ENCODE measurements at places on chromosomes 11 and 22.

GRCh38 chr11:58919561-58919960 is 19.7 kb upstream of the GLYATL1 start:
- no peak for DNase-seq

DNA sequence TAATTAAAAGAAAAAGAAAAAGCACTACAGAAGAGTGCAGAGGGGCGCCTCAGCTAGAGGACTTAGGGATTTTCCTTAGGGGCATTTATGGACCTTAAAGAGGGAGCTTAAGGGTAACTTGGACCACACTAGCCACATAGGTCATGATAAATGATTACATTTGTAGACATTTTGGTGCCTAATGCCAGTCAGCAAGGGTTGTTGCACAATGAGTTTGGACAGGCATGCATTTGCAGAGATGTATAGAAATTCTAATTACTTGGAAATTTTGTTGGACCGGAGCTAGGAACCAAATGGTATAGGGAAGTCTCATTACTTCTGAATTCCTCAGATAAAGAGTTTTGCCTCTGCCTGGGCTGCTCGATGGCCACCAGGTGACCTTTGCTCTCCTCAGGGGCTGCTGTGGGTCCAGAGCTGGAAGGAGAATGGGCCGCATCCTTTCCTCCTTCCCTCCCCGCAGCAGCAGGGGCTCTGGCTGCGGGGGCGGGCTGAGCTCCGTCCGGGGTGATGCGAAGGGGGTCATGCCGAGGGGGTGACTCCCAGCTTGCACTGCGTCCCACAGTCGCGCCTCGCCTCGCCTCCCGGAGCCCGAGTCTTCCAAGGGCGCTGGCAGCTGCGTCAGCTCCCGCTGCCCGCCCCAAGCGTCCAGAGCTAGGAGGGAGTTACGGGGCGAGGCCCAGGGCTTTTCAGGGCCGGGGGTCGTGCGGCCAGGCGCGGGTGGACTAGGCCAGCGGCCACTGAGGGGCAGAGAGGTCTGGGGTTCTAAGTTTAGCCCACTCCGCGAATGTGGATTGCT is 20.3 kb upstream of the MALAT1 start:
- no peak for DNase-seq

GRCh38 chr11:120710354-120711131 is 199.0 kb downstream of the GRIK4 start:
- no peak for DNase-seq

DNA sequence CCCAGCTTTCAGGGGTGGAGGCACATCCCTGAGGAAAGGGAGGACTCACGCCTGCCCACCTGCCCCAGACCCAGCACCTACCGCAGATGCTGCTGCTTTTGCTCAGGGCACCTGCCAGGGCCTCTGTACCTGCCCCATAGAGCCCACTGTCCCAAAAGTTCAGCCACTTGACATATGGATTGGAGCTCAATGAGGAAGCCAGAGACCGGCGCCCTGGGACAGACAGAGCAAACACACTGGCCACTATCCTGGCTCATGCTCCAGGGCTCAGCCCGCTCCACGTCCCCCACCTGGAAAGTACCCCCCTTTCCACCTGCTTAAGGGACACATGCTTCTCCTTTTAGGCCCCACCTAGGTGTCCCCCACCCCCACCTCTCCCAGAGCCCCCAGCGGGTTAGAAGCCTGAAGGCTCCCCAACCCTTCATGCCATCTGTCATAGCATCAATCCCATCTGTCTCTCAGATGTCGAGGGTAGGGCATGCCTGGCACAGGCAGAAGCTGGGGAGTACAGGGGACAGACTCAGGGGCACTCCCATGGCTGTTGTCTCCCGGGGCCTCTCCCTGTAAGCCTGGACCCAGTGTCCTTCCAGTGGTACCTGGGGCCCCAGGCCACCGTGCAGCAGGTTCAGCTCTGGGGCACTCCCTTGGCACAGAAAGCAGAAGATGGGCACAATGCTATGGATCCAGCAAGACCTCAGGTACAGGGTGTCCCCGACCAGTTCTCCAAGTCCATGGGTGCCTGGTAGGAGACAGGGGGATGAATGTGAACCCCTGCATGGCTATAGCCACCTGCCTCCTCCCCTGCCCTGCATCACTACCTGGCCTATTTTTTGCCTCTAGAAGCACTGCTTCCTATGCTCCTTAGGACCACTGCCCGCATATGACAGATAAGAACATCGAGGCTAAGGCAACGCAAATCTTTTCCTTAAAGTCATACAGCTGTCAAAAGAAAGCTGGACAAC is 2.2 kb upstream of the P2RX6 start:
- no peak for DNase-seq

DNA sequence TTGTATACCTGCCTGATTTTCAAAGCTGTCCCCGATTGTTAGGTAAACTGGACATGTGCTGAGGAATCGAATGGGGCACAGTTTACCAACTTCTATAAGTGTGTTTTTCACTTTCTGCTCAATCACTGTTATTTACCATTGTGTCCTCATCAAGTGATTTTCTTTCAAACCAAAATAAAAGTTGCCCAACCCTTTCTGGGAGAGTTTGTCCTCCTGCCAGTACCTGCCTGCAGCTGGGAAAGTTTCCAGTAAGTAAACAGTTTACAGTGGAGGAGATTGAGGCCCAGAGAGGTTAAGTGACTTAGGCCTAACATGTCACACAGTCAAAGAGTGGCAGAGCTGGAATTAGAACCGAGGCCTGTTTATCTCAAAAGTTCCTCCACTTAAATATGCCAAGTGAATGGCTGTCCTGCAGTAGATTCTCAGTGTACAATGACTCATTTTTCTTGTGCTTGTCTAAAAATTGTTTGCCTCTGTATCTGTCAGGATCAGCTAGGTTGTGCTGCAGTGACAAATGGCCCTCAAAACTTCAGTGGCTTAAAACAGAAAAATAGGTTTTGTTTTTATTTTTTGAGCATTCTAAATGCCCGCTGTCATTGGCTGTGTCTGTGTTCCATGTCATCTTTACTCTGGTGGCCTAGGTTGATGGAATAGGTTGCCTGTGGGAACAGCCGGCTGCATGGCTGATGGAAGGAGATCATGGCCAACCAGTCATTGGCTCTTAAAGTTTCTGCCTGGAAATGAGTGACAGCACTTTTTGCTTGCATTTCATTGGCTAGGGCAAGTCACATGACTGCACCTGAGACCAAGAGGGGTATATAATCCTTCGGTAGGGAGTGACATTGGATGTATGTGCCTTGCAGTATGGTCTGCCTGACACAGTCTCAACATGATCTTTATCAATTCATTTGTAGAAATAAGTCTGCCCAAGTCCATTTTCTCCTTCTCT is 61.8 kb upstream of the CRYBB3 start:
- DNase-seq = no peak

GRCh38 chr11:17208257-17208999 is 642 bp upstream of the PIK3C2A start:
- DNase-seq = peak; percentile 14

DNA sequence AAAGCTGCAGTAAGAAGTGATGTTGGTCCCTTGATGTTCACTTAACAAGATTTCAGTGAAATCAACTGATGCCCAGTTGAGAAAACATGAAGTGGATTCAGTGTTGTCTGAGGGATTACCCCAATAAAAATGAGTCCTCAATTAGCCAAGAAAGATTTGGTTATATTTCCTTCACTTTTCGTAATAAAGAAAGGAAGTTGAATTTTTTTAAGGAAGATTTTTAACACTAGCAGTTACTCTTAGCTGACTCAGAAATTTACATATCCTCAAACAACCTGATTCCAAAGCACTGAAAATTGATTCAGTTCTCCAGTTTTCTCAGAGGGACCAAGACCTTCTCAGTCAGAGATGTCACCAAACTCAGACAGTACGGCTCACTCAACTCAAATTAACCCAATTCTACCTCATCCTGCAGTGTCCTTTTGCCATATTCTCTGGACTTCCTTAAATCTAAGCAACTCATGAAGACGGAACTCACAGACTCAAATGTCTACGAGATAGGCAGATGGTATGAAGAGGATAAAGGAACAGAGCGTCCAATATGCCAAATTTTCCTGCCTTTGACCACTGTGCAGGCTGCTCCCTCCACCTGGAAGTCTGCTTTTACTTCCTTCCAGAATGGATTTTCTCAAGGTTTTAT is 22.8 kb downstream of the SLC5A4 start:
- DNase-seq = no peak

GRCh38 chr11:11975201-11976092 is 33.0 kb downstream of the DKK3 start:
- no peak for DNase-seq

- no peak for DNase-seq
Observed at GRCh38 chr11:119816660-119817059, 87.7 kb upstream of the NECTIN1 start.

DNA sequence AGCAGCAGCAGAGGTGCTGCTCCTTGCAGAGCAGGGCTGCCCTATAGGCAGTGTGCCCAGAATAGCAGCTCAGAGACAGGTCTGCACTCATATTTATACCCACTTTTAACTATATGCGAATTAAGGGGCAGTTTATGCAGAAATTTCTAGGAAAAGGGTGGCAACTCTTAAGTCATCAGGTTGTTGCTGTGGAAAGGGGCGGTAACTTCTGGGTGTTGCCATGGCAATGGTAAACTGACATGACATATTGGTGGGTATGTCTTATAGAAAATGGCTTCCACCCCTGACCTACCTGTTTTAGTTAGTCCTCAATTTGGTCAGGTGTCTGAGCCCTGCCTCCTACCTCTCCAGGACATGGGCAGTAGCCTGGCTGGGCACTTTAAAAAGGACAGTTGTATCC is 122.3 kb downstream of the ATXN10 start:
- no peak for DNase-seq

DNA sequence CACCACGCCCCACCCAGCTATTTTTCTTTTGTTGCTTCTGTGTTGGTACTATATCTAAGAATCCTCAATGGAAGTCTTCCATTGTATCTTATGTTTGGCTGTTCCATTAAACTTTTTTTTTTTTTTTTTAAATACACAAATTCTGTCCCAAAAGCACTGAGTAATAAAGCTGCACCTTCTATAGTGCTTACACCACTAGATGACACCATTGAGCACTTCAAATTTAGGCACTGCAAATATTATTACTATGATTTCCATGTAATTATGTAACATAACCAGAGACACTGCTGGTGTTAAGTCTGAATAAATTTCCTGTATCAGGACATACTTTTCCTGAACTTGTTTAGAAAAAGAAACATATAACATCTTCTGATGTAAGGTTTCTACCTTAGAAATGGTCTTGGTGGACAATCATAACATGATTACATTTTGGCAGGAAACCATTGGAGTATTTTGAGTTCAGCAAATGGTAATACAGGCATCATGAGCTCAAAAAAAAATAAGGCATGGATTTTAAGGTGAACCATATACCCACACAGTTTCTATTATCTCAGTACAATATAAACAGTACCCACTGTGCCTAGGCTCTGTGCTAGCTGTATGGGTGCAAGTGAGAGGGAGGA is 110.5 kb downstream of the ATG16L2 start:
- no peak for DNase-seq

DNA sequence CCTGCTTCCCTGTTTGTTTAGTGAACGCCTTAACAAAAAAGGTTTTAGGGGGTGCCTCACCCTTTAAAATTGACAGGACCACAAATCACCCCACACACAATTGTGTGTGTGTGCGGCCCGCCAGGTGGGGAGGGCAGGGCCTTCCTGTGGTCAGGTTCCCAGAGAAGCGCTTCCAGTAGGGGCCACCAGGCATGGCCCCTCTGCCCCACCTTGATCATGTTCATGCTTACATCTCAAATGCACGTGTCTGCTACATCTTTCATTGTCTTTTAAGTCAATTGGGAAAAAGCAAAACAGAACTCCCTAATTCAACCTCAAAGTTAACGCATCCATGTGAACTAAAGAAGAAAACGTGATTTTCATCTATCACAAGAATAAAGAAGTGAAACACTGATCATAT is 1335.3 kb downstream of the TBC1D22A start:
- no peak for DNase-seq

- no peak for DNase-seq
Observed at GRCh38 chr22:42711281-42711731, 9.4 kb downstream of the A4GALT start.

DNA sequence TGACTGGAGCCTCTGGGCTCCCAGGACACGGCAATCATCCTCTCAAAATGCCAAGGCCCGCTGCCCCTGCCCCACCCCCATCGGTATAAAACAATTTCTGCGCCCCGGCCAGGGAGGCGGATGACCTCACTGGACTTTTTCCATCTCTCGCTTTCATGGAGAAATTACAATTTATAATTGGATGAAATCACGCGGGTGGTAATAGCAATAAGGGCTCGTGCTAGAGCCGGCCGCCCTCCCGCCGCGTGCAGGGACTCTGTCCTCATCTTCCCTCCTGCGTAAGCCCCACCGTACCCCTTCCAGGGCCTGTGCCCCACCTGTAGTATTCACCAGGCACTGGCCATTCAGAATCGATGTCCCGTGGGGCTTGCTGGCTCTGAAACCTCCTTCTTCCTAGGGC is 64.5 kb downstream of the MACROD1 start:
- DNase-seq = no peak

DNA sequence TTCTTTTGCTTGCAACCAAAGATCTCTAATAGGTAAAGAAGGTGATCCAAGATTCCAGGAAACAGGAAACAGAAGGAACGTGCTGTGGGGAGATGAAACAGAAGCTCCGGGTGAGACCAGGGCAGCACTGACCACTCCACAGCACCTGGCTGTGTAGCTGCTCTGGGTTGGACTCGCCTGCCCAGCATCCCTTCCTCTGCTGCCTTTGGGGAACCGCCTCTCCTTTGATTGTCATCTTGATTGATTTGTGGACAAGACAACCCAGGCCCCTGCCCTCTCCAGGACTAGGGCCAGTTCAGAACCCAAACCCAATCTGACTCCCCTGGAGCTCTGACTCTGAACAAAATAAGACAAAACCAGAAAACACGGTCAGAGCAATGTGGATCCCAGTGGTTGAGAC is 14.7 kb upstream of the APOBEC3A start:
- DNase-seq = no peak

DNA sequence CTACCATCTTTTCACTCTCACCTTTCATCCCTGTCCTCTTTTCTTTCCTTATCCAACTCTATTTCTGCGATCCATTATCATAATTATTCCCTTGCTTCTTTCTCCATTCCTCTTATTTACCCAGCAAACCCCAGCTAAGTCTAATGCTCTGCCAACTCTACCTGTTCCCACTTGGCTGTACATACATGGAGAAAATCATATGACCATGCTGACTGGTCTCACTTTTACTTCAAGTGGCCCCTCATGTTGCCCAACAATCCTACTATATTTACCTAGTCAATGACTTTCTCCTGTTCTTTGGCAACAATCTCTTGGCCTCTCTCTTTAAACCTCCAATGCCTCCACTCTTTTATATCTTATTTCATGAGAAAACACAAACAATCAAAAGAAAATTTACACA is 94.1 kb downstream of the USP35 start:
- DNase-seq = no peak

GRCh38 chr22:28810821-28811491 is 10.6 kb upstream of the XBP1 start:
- no peak for DNase-seq

All from T-helper 9 cell (primary cell).